ENCODE measurements at places on chromosomes 5 and 9.

DNA sequence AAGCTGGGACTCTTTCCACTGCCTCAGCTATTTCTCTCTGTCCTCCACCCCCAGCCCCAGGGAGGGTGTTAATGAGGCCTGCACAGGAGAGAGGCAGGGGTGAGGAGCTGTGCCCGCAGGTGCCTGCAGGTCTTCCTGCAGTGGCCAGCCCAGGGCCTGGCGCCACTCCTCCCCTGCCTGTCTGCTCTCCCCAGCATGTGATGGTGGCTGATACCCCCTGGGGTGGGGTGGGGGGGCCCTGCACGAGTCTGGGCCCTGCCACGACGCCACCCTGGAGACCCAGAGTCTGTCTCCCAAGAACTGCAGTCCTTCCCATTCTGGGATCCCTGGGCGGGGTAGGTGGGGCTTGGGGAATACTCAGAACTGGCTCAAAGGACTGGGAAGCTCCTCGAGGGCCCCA, 166.4 kb upstream of the SMIM23 start:
- no peak for DNase-seq

DNA sequence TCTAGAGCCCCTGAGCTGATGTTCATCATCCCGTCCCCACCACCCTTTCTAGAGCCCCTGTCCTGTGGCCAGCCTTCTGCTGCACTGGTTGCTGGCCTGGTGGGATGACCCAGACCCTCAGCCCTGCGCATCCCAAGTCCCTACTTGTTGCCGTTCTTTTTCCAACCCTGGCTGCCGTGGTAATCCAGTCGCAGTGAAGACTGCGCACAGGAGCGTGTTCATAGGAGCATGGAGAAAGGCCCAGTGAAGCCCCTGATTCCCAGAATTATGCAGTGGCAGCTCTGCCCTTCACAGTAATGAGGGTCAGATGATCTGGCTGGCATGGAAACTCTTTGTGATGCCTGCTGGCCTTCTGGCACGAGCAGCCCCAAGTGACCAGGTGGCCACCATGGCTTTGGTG, 183.3 kb downstream of the CACNA1B start:
- DNase-seq, result no peak

DNA sequence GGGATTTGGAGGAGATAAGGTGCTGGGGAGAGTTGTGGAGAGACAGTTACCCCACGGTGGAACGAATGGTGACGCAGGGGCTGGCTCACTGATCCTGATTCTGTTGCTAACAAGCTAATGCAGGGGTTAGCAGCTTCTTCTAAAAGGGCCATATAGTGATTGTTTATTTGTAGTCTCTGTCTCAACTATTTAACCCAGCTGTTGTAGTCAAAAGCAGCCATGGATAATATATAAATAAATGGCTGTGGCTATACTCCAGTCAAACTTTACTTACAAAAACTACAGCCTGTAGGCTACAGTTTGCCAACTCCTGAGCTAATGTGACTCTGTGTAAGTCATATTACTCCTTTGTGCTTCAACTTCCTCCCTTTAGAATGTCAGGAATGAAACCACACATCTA, 21.8 kb downstream of the STOM start:
- no peak for DNase-seq

- no peak for DNase-seq
Observed at GRCh38 chr9:79300068-79300467, 271.7 kb upstream of the TLE4 start.

GRCh38 chr5:126763371-126763770, 13.6 kb upstream of the LMNB1 start:
- no peak for DNase-seq

DNA sequence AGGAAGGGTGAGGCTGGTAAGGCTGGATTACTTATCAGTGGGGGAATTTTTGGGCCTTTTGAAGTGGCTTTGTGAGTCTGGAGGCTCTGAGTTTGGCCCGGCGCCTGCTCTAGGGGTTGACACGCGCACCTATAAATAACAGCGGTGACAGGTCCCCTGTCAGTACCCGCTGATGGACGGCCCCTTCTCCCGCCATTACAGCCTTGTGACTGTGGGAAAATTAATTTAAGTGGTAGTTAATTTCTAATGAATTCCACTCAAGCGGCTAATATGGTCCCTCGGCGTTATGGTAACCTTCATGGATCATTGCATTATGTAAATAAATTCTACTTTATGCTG, 16.5 kb downstream of the MRPL36 start:
- DNase-seq, result no peak

DNA sequence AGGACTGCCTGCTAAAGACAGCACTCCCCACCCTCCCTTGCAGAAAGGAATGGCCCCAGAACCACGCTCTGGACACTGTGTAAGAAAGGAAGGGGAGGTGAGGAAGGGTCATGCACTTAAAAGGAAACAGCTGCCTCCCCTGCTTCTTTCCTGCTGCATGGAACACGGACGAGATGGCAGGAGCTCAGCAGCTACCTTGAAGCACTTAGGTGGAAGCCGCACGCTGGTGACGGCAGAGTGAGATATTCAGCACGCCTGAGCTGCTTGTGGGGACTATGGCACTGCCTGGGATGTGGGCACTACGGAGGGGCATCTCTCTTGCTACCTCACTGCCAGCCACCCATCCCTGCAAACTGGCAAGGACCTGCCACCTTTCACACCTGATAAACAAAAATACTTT, 101.5 kb downstream of the VAV2 start:
- DNase-seq, result no peak

DNA sequence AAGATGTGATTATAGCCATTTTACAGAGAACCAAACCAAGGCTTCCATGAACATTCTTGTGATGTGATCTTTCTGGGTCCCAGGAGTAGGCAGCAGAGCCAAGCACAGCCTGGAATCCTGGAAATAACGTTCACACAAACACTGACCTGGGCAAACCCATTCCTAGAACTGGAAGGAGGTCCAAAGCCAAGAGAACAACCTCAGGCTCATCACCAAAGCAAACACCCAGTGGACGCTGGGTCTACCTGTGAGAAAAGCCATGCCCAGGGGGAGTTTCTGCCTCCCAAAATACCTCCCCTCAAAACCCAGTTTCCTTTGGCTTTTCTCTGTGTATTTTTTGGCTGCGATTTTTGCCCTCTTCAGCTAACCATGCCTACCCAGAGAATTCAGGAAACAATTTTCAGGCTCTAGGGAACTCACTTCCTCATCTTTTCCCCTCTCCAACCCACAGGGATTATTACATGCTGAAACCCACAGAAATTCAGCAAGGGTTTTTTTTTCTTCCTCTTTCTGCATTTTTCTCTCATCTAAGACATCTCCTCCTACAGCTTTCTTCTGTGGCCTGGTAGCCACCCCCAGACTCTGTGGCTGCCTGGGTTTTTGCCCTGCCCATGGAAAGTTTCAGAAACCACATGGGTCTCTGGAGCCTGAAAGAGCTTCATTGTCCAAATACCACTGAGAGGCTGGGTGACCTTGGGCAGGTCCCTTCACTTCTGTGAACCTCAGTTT, 75.0 kb downstream of the TNC start:
- peak; percentile 33 for DNase-seq

- DNase-seq, result no peak
Observed at GRCh38 chr9:18331808-18332209, 142.1 kb upstream of the ADAMTSL1 start.

- no peak for DNase-seq
Observed at GRCh38 chr5:15995341-15996052, 184.1 kb downstream of the MARCHF11 start.

GRCh38 chr5:52269401-52269800, 518.3 kb upstream of the ITGA1 start:
- DNase-seq, result no peak

DNA sequence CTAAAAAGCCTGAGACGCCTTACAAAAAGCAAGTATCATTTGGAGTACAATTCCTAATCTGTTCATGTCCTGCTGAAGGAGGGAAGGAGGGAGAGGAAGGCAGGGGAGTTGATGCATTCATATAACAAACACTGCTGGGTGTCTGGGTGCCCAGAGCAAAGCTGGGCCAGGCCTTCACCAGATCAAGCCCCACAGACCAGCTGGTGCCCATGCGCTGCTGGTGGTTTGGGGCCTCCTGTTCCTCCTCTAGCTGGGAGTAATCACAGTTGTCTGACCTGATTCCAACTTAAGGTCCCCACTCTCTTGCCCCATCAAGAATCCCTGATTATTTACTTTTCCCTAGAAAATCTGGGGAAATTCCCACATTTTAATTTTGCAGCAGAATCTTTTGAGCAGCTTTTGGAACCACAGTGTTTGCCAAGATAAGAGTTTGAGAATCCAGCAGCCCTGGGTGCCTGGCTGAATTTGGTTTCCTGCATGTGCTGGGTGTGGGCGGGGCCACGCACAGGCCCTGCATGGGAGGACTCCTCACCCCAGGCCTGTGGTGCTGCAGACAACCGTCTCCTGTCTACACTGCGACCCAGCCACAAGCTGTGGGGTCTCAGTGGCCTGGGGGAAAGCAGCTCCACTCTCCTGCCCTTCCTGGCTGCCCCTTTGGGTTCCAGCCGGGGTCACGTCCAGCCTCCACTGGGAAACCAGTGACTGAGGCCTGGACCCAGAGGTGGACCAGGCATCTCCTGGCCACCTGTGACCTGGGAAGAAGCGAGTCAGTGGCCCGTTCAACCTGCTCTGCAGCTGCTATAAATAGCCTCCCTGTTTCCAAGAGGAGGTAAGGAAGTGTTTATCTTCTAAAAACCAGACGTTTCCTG, 47.5 kb downstream of the NEURL1B start:
- DNase-seq, result no peak

DNA sequence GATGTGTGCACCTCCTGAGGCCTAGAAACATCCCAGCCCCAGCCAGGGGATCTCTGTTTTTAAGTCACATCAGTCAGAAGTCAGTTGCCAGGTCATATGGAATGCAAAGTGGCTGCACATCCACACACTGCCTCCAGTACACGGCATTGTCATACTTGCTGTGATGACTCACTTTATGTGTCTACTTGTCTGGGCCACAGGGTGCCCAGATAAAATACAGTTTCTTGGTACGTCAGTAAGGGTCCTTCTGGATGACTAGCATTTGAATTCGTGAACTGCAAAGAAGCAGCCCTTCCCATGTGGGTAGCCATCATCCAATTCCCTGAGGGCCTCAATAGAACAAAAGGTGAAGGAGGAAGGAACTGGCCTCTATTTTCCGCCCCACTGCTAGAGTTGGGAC, 27.7 kb downstream of the AUH start:
- DNase-seq, result no peak

- DNase-seq, result no peak
Observed at GRCh38 chr5:171569065-171569712, 149.7 kb downstream of the FGF18 start.

- peak; percentile 76 for DNase-seq
Observed at GRCh38 chr5:120682851-120683250, 218.8 kb downstream of the PRR16 start.

DNA sequence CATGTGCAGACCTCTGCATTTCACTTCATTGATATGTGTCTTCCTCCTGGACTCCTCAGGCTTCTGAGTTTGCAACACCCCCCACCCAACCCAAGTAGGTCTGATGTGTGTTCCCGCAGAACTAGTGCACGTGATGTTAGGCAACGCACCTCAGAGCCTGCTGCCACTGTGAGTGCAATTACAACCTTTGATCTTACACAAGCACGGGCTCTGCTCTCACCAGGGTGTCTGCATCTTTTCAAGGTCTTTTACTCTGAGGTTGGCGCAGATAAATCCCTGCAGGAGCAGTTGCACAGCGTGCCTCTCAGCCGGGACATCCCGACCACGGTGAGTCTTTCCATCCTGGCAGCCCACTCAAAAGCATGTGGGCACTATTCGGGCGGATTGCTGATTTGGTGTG, 80.1 kb downstream of the EGFLAM start:
- DNase-seq, result no peak

DNA sequence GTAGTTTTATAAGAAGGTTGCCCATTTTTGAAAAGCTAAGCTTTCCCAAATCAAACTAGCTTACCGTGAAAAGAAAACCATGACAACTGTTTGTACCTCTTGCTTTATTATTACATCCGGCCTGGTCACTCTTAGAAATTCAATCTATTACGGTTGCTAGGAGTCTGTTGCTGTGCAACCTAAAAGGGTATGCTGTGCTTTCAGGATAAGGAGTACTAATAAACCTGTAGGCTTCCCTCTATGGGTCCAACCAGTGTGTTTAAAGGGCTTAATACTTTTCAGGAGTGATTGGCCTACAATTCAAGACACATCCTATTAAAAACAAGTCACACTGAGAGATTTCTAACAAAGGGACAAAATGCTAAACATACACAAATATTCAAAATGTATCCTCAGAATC, 27.1 kb downstream of the RFX3 start:
- no peak for DNase-seq

DNA sequence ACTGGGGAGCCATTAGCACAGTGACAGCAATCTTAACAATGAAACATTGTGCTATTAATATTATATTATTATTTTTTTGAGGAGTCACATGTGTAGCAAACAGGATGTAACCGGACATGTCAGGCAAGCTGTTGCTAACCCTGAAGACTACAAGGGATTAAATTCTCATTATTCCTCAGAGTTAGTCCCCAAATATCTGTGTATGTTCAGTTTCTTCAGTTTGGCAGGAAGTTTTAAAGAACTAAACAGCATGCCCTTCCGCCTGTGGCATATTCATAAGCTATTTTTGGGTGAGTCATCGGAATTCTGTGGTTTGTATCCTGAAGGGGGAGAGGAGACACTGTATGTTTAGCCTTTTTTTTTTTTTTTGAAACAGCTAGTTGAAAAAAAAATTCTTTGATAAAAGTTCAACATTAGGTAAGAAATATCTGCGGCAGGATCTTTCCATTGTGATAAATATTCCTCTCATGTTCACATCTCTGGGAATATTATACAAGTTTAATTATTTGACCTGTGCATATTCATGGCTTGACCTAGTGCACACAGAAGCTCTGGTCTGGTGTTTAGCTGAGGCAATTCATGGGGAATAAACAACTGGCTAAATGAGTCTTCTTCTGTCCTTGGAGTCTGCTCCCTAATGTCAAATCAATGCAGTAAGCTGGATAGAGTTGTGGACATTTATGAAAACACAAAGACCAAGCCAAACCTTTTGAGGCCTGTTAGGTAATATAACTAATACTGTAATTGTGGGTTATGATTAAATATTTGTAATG, 202.7 kb upstream of the CDKN2B start:
- peak; percentile 71 for DNase-seq

DNA sequence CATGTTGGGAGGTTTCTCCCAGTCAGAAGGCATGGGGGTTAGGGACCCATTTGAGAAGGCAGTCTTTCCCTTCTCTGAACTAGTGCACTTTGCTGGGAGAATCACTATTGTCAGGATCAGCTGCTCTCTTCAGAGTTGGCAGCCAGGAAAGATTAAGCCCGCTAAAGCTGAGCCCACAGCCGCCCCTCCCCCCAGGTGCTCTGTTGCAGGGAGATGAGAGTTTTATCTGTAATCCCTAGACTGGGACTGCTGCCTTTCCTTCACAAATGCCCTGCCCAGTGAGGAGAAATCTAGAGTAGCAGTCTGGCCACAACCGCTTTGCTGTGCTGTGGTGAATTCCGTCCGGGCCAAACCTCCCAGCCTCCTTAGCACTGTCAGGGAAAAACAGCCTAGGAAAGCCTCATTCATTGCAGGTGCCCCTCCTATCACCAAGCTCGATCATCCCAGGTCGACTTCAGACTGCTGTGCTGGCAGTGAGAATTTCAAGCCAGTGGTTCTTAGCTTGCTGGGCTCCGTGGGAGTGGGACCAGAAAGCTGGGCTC, 69.8 kb downstream of the CNTLN start:
- DNase-seq, result no peak

Measured in AG04449 (cell line).